ENCODE measurements at places on chromosomes 11 and 22. TPM values are rescaled to one million over a fixed set of nuclear protein-coding genes. Genes with fewer than 3 reads are reported as not detected.

Gene SYTL2
- total RNA-seq, result 29.2 TPM

Gene SLC5A1
- total RNA-seq, result not detected

Gene P2RY6
- 0.18 TPM for total RNA-seq

Gene PTGDR2
- not detected for total RNA-seq

Gene DEFB108B
- total RNA-seq, result not detected

Gene NLRP14
- total RNA-seq, result 0.09 TPM

Gene IGSF9B
- total RNA-seq, result 0.37 TPM

Gene PNPLA5
- not detected for total RNA-seq

Gene TRIM6
- 4.6 TPM for total RNA-seq
